ENCODE measurements at places on chromosomes 4 and X.

- no peak for DNase-seq
Measured at GRCh38 chr4:181870326-181870725, 372.9 kb upstream of the TENM3 start.

- DNase-seq: no peak
Measured at GRCh38 chrX:106730401-106730800, 3.9 kb downstream of the RNF128 start.

GRCh38 chr4:6121941-6122340 is 78.4 kb downstream of the JAKMIP1 start:
- no peak for DNase-seq

GRCh38 chr4:3218824-3219760 is 29.9 kb upstream of the MSANTD1 start:
- no peak for DNase-seq

DNA sequence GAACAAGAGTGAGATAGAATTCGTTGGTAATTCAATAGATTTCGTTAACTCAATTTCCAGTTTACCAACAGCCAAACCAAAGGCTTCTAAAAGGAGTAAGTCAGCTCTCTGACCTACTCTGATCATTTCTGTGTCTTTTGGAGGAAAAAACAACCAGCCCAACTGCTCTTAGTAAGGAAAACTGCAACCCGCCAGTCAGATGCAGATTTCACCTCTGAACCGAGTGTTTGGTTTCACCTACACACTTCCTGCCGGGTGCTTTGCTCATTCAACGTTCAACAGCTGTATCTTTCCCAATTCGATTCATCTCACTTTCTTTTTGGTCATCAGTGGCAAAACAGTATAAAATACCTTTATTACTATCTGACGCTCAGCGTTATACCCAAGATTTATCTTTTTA is 24.5 kb downstream of the TMSB4X start:
- no peak for DNase-seq

DNA sequence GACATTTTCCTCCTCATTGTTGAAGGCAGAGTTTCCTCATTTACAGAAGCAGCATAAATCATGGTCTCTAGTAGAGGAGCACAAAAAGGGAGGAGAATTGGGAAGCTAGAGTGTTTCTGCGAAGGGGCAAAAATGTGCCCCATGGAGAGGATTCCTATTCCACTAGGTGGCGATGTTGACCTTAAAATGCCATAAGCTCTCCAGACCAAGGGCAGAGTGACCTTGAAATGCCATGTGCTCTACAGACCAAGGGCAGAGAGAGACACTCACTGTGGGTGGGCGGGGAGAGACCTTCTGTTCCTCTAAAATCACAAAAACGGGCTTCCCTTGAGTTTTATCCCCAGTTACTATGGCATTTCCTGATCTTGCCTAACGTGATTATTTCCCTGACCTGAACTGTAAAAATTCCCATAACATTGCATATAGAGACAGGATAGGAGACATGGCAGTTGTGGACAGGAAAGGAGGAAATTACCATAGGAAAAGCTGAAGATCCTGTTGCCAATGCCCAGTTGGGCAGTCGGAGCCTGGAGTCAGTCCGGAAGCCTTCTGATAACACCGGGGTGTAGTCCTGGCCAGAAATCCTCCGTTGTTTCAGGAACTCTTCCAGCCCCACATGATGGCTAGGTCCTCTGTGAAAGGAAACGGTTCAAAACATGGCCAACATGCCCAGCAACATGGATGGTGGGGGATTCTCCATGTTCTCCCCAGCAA is 567.7 kb downstream of the MAGEB5 start:
- DNase-seq: no peak

GRCh38 chr4:112130906-112131305 is 14.3 kb upstream of the FAM241A start:
- DNase-seq: no peak

DNA sequence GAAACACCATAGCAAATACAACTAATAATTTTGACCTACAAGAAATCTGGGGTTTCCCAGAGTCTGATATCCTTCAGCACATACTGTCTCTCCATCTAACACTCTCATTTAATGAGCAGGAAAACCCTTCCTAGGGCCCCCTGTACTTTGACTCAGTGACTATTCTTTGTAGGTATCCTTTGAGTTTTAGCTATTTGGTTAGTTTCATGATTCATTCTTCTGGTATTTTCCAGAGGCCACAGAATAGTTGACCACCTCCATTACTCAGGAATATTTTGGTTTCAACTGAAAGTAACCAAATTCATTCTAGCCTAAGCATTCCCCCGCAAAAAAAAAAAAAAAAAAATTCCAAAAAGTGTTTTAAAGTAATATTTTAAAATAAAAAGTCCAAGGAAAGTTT is 140.0 kb downstream of the IDS start:
- DNase-seq: no peak

GRCh38 chr4:17526695-17527477 is 11.9 kb downstream of the CLRN2 start:
- DNase-seq: no peak

DNA sequence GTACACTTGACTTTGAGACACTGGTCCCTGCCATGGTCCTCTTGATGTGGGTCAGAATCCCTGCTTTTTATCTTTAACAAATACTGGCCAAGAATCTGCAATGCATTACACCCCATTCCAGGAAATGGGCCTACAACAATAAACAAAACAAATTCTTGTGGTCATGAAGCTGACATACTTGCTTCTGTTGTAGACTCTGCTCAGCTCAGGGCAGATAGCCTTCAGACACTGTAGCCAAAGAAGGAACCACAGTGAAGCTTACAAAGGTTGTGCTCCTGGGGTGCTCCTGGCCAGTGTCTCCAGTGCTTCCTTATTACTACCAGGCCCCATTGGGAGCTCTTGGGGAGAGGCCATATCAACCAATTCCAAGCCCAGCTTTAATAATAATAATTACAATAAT is 21.8 kb downstream of the KIAA1210 start:
- no peak for DNase-seq

GRCh38 chr4:122403861-122404260 is 25.1 kb downstream of the ADAD1 start:
- no peak for DNase-seq

- DNase-seq: no peak
Measured at GRCh38 chr4:185182239-185182638, 21.6 kb downstream of the CFAP97 start.

DNA sequence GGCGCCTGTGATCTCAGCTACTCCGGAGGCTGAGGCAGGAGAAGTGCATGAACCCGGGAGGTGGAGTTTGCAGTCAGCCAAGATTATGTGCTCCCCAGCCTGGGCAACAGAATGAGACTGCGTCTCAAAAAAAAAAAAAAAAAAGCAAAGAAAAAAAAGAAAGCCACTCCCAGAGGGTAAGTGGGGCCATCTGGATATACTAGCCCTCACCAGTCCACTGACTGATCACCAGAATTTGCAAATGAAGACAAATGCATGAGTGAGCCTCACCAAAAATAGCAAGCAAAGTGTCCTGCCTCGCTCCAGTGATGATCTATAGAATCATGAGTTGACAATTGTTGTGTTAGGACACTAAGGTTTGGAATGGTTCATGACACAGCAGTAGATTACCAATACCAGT is 47.6 kb downstream of the ZFP42 start:
- DNase-seq: no peak

DNA sequence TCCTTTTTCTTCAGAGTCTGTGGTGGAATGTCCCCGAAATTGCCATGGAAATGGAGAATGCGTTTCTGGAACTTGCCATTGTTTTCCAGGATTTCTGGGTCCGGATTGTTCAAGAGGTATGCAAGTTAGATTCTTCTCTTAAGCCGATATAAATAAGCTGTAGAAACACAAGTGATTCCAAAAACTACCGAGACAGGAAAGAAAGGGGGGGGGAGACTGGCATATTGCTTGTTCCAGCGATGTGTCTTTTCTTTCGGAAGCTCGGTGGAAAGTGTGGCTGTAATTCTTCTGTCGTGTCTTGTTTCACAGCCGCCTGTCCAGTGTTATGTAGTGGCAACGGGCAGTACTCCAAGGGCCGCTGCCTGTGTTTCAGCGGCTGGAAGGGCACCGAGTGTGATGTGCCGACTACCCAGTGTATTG is 236.9 kb downstream of the DCTD start:
- no peak for DNase-seq

GRCh38 chr4:86330961-86331742 is 28.7 kb downstream of the MAPK10 start:
- DNase-seq: no peak

DNA sequence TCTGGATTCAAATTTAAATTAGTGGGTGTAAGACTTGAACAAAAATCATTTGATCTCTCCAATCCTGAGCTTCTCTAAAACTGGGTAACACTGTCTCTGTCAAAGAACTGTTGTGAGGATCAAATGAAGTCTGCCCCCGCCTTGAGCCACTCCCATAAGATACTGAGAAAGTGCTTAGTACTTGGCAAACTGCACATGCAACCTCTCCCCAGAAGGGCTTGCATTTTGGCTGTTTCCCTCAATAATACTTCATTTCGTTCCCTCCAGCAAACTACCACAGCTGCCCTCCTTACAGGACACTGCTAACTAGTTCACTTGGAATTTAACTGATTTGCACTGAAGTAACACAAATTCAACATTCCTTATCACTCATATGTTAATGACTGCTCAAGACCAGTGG is 79.8 kb downstream of the APBB2 start:
- no peak for DNase-seq

GRCh38 chr4:165403637-165404036 is 24.8 kb downstream of the CPE start:
- DNase-seq: no peak

- no peak for DNase-seq
Measured at GRCh38 chr4:92120810-92121498, 182.8 kb upstream of the GRID2 start.

- DNase-seq: no peak
Measured at GRCh38 chr4:71828470-71828869, 44.6 kb upstream of the GC start.

DNA sequence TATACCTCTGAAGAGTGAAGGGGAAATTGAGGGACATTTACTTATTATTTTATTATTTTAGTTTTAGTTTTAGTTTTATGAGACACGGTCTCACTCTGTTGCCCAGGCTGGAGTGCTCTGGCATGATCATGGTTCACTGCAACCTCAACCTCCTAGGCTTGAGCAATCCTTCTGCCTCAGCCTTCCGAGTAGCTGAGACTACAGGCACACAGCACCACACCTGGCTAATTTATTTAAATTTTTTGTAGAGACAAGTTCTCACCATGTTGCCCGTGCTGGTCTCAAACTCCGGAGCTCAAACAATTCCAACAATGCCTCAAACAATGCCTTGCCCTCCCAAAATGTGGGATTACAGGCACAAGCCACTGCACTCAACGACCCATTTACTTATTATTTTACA is 68.4 kb upstream of the BMP2K start:
- DNase-seq: no peak

DNA sequence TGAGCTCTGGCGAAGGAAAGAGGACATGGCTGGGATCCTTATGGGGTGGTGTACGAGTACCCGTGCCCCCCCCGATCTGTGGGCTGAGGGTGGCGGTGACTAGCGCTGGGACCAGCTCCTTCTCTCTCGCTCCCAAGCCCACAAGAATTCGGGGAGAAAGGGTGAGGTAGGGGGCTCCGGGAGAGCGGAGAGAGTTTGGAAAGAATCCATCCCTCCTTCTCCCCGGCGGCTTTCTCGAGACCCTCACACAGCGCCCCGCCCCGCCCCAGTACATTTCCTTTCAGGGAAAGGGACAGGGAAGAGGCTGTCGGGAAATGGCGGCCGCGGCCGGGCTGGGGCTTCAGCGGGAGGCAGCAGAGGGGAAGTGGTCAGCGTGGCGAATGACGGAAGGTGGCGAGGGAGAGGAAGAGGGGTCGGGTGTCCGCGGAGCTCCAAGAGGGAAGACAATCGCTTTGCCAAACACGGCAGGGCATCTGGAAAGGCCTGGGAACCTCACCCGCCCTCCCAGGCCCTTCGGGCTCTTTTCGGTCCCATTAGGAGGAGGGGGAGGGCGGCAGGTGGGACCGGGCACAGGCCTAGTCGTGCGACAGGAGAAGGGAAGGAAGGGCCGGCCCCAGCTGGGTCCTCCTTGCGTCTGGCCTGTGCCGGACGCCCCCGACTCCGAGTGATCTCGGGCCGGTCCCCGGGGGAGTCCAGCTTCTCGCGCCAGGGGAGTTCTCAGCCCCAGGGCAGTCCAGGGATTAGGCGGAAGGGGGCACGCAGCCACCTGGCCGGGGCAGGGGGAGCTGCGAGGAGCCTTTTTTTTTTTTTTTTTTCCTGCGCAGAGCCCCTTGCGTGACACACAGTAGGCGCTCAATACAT is 10.2 kb downstream of the HNRNPH2 start:
- peak; percentile 19 for DNase-seq

DNA sequence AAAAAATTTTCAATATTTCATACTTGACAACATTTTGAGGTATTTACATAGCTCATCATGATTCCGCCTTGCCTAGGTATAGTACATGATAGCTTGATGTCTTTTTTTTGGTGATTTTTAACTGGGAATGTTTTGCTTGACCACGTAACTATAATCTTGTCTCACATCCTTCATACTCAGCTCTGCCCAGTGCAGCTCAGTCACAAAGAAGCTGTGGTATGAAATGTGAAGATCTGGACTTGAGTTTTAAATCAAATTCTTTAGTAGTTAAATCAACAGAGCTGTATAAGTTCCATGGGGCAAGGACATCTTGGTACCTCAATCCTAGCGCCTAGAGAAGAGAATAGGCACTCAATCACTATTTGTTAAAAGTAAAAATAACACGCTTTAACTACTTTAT is 276.3 kb upstream of the DKK2 start:
- DNase-seq: no peak

GRCh38 chr4:3305610-3306371 is 13.0 kb downstream of the RGS12 start:
- no peak for DNase-seq

DNA sequence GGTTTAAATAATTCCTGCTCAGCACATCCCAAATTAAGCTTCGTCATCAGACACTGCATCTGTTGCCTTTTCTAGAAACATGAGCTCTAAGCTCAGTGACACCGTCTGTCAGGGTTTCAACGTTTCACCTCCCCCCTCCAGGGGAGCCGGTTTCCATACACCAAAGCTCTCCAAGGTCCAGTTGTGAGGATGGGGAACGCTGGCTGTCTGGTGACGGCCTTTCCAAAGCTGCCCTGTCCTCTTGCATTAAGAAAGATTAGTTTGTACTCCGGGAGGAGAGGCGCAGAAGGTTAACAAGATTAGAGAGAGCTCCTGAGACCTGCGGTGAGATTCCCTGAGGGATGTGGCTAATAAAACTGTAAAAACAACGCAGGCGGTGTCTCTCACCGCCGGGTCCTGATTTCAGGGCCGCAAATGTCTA is 43.2 kb downstream of the ASMT start:
- DNase-seq: no peak

DNA sequence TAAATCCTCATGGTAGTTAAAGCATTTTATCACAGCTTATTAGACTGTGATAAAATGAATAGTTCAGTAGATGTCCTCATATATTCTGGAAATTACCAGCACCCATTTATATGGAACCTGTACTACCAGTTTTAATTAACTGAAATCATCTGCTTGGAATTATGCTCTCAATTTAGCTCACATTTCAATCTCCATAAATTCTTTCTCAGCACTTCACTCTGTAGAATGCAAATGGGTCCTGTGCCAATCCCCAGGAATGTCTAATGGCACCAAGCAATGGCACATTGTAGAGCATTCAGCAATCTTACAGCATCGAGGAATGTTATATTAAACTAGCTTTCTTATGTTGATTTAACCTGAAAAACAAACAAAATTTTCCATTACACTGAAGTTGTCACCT is 355.1 kb downstream of the PDHA2 start:
- DNase-seq: no peak

- DNase-seq: no peak
Measured at GRCh38 chrX:48459483-48459882, 10.6 kb downstream of the SLC38A5 start.

GRCh38 chr4:147355847-147356246 is 125.0 kb upstream of the EDNRA start:
- no peak for DNase-seq

Data from activated T-cell treated with anti-CD3 and anti-CD28 coated beads for 48 hours (primary cell).